Fibroblast of skin of right quadriceps (primary cell): ENCODE measurements at places on chromosomes 16 and 17.

DNA sequence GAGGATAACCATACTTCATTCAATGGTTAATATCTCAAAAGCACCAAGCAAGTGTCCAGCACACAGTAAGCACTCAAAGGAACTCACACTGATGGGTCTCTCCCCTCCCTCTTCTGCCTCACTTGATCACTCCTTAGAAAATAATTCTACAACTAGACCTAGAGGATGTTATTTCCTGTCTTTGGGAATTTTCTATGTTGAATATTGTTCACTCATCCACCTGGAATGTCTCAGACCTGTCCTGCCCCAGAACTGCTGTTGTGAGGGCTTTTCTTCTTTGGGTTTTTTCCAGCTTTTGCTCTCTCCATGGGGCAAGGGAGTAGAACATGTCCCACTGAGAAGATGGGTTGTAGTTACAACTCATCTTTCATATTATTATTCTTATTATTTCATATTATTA is 25.3 kb downstream of the NXPH3 start:
- DNase-seq, result no peak

- no peak for DNase-seq
Measured at GRCh38 chr17:2146132-2146871, 91.4 kb downstream of the HIC1 start.

DNA sequence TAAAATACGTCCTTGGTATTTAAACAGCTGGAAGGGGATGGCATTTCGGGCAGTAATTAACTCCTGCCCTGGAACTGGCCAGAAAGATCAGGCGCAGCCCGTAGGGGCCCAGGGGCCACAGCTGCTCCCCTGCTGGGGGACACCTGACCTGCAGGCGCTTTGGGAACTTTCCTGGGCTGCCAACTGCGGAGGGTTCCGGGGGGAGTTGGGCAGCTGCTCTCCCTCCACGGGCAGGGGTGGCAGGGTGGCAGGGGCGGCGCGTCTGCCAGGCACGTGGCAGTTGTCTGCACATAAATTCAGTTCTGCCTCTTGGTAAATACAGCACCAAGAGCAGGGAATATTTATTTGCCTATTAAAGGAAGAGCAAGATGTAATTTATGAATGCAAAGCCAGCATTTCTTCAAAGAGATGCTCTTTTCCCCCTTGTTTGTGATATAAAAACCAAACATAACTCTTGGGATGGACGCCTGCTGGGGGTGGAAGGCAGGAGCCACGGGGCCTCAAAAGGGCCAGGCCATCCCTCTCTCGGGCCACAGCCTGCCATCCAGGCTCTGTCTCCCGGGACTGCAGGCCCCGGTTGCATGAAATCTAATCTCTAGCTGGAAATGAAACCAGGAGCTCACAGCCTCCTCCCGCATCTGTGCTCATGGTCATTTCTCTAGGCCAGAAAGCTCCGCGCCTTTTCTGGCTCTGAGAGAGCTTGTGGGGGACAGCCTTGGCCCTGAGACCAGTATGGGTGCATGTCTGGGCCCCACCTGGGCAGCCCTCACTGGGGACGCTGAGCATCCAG is 29.9 kb upstream of the CHMP6 start:
- DNase-seq, result no peak

DNA sequence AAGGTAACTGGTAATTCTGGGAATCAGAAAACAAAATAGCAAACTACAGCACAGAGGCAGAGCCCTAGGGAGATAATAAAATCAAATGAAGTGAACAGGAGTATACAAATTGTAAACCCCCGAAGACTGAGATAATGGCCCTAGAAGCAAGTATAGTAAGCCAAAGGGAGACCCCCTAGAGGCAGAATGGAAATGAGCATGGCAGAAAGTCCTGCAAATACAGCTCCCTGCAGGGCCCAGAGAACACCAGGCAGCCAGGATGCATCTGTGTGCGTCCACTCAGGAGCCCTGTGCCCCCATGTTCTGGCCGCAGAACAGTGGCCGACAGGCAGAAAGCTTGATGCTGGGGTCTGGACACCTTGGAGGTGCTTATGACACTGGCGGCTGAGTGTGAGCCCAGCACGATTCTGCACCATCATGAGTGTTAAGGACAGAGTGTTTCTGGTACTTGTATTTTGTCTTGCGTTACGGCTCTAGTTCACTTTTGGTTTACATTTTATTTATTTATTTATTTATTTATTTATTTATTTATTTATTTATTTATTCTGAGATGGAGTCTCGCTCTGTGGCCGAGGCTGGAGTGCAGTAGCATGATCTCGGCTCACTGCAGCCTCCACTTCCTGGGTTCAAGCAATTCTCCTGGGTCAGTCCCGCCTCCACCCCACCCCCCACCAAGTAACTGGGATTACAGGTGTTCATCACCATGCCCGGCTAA is 48.7 kb downstream of the RGS9 start:
- no peak for DNase-seq

DNA sequence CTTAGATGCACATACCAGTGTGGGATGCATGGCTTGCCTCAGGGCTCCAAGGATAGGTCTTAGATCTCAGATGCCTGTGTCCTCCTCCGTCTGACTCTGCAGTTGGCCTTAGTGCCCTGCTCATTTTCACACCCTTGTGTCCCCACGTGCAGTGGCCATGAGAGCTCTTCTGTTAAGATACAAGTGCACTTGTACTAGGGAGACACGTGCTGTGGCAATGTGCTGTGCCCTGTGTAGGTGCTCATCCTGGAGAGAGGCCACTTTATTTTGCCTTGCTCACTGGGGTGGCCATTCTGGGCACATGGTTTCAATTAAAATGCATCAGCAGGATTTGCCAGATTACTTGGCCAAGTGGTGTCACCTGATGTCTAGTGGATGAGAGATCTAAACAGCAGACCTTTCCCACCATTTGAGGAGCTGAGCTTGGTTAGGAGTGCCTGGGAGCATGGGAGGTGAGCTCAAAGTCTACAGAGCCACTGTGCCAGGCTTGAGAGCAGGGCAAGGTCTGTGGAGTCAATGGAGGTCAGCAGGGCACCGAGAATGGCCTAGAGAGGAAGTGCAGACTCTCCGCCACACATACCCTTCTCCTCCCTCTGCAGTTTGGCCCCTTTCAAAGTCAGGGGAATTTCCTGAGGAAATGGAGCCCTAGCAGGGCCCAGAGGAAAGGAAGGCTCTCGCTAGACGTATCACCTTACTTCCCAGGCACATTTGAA is 25.2 kb upstream of the SMPD3 start:
- no peak for DNase-seq

- DNase-seq, result no peak
Measured at GRCh38 chr16:78331731-78332130, 232.3 kb downstream of the WWOX start.

DNA sequence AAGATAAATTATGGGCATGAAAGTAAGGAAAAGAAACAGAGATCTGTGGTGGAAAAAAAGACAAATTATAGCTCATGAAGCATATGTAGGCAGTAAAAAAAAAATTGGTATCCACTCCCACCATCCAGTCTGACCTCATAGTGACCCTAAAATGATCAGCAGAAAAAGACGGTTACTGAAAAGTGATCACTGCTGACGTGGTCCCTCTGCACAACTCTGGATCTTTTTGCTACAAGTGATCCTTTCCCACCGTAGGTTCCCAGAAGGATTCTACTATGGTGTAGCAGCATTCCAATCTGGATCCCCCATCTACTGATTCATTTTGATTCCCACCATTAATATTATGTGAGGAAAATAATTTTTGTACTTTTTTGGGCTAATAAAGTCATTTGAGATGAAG is 10.9 kb upstream of the CHST6 start:
- no peak for DNase-seq

DNA sequence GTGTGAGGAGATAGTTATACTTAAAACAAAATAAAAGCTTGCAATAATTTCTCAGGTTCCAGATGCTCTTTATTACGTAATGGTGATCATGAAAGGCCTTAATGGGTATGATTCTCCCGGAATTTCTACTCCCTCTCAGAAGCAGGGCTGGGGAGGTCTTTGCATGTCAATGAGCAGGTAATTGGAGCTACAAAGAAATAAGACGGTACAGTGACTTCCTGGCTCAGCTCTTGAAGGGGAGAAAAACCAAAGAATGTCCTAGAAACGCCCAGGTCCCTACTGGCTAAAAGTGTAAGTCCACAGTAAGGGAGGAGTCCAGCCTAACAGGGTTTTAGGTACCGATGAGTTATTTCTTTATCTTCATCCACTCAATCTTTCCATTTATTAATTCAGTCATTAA is 390.9 kb downstream of the TMEM114 start:
- DNase-seq, result no peak

DNA sequence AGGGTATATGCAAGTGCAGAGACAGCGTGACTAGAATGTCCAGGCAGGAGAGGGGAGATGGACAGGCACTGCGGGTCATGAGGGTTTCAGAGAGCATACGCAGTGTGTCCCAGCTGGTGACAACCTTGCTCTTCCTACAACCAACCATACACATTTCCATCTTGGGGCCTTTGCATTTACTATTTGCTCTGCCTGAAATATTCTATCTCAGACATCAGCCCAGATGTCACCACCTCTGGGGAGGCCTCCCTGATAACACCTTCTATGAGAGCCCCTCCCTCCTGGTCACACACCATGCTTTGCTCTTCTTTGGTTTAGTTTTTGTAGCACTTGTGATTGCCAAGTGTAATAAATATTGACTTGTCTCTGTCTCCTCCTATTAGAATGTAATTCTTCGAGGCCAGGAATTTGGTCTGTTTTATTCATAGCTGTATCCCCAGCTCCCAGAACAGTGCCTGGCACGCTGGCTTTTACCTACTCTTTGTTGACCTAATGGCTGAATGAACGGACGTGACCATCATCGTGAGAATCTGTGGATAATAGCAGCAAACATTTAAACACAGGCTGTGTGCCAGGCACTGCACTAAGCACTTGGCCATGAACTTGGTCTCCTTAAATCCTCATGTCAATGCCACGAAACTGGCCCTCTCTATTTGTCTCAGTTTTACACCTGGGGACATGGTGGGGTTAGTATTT is 51.9 kb downstream of the PLCG2 start:
- DNase-seq, result no peak

- DNase-seq, result peak; percentile 76
Measured at GRCh38 chr16:69273009-69273408, 38.1 kb upstream of the VPS4A start.

- DNase-seq, result peak; percentile 60
Measured at GRCh38 chr17:15981646-15982580, 17.6 kb downstream of the ZSWIM7 start.

DNA sequence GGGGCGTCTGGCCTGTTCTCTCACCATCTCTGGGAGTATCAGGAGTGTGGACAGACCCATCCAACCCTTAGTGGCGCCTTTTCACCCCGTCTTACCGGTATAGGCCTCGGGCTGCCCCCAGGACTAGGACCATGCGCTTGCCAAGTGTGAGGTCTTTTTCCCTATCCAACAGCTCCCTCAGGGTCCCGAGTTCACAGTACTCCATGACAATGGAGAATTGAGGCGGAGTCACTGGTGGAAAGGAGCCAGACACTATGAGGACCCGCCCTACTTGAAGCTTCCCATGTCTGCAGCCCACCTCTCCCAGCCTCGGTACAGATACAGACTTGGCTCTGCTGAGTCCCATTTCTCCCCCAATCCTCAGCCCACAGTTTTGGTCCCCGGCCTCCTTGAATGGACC is 15.9 kb upstream of the RFWD3 start:
- DNase-seq, result no peak

GRCh38 chr17:17269926-17270773 is 10.9 kb downstream of the COPS3 start:
- DNase-seq, result no peak

DNA sequence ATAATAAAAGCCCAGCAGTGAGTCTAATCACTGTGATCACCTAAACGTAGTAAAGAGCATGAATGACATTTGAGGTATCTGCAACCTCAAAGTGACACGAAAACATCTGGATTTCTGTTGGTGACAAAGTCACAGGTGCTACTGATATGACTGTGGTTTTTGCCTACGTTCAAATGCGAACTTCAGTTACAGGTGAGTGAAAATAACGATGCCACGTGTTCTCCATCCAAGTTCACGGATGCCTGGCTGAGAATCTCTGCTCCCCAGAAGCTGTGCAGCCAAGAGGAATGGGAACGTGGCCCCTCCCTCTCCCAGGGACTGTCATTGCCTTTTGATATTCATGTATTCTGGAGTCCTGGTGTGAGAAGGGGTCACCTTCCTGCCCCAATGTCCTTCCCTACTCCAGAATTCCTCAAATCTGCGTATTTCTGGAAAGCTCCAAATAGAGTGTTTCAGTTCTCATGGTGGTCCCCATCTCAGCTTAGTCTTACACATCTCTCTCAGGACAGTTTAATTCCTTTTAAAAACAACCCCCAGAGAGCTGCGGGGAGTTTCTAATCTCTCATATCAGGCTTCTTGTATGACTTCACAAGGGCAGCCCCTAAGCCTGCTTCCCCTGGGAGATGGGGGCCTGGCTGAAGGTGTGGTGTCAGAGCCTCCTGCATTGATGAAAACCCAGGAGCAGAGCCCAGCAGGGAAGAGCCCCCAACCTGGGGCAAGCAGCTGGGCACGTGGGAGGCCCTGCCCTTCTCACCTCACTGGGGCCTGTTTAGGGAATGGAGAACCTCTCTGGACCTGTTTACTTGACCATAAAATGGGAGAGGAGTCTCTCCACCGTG is 25.8 kb downstream of the PIK3R5 start:
- no peak for DNase-seq

DNA sequence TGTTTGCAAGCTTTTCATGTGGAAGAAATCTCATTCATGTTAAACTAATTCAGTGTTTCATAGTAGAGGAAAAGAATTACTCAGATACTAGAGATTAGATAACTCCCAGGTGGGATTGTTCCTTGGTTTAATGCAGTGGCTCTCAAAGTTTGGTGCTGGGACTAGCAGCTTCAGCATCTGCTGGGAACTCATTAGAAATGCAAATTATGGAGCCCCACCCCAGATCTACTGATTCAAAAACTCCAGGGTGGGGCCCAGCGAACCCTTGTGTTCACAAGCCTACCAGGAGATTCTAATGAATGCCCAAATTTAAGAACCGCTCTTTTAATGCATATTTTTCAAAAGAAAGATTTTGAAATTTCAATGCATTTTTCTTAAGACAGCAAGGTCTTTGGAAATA is 253.4 kb upstream of the CNTNAP4 start:
- DNase-seq, result no peak

DNA sequence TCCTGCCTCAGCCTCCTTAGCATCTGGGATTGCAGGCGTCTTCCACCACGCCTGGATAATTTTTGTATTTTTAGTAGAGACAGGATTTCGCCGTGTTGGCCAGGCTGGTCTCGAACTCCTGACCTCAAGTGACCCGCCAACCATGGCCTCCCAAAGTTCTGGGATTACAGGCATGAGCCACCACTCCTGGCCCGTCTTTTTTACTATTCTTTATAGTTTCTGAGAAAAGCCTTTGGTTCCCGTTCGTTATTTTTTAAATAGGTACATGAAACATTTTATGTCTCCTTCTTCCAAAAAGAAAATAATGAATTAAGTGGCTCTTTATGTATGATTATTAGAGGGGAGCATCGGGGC is 570 bp upstream of the BCO1 start:
- DNase-seq, result no peak

DNA sequence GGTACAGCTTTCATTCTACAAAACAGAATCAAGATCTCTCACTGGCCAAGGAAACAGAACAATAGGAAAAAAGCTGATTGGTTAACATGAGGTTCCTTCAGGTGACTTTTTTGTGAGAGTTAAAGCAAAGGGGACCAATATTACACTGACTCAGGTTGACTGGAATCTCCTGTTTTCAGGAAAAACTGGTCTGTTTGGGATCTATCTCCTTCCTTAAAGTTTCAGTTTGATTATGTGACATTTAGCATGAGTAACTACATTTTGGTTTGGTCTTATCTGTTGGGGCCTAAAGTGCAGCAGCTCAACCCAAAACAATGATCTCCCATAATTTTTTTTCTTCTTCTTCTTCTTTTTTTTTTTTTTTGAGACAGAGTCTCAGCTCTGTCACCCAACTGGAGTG is 9.7 kb downstream of the NUPR1 start:
- DNase-seq, result no peak

- peak; percentile 75 for DNase-seq
Measured at GRCh38 chr16:21158208-21159110, at the start of gene LDAF1. LDAF1 (plus strand) TSS chr16:21158674; CDS start chr16:21161183, 2,509 bp downstream.
